BE2C (cell line): ENCODE measurements at places on chromosomes 2 and 18.

DNA sequence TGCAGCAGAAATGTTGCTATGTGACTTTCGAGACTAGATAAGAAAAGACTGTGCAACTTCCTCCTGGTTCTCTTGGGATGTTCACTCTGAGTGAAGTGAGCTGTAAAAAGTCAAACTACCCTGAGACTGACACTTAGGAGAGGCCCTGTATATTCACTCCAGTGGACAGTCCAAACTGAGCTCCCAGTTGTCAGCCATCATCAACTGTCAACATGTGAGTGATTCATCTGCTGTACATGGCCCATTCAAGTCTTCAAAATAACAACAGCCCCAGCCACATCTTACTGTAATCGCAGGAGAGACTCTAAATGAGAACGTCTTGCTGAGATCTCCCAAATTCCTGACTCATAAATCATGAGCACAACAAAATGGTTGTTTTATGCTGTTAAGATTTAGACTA is 8.5 kb upstream of the UNC80 start:
- DNase-seq: no peak

DNA sequence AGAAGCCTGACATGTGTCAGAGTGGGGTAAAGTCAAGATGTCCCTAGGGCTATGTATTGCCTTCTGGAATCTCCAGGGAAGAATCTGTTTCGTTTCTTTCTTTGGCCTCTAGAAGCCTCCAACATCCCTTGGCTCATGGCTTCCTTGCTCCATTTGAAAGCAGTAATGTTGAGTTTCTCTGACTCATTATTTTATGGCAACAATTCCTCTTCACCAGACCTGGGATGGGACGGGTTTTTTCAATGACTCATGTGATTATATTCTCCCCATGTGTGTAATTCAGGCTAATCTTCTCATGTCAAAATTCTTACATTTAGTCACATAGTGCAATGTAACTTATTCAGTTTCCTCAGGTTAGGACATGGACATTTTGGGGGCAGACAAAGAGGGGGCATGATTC is 1038.6 kb downstream of the CBLN2 start:
- no peak for DNase-seq

DNA sequence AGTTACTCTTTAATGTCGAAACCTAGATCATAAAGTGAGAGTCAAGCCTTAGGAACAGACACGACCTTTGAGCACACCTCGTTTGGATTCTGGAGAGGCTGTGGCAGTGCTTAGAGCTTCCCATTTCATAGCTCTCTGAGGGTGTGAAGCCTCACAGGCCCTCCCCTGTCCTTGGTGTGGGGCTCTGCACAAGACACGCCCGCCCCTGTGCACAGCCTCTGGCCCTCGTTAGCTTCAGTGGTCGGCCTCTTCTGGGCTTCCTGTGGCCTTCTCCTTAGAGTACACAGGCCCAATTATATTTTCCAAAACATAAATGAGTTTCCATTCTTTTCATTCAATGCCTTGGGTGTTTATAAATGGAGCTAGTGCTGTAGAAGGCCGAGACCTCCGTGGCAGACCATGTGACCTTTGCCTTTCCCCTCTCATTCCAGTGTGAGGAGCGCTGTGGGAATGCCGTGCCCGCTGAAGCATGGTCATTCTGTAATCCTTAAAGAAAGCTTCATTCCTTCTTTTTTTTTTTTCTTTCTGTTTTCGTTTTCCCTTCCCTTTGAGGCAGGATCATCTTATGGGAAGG is 208.6 kb downstream of the DCDC2C start:
- DNase-seq: no peak

GRCh38 chr2:197045115-197045514 is 118.6 kb upstream of the PGAP1 start:
- no peak for DNase-seq
